Stimulated activated CD4-positive, alpha-beta T cell treated with anti-CD3 and anti-CD28 coated beads, Interleukin-4, amount 100 ng/mL, for 48 hours (primary cell): ENCODE measurements at places on chromosomes 4 and X.

DNA sequence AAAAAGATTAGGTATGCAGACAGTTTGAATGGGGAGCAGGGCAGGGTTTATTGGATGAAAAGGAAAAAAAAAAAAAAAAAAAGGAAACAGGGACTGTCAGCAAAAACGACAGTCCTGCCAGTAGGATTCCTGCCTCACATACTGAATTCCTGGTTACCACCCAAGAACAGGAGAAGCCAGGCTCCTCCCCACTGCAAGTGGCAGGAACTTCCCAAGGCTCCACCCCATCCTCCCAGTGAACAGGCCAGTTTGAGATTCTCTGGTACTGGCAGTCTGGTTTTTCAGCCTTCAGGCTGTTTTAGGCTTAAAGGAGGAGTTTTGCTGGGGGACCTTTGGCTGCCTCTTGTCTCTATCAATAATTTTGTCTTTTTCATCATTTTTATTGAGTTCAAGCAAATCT lies 360.0 kb upstream of the CXorf51A start:
- DNase-seq, result no peak

DNA sequence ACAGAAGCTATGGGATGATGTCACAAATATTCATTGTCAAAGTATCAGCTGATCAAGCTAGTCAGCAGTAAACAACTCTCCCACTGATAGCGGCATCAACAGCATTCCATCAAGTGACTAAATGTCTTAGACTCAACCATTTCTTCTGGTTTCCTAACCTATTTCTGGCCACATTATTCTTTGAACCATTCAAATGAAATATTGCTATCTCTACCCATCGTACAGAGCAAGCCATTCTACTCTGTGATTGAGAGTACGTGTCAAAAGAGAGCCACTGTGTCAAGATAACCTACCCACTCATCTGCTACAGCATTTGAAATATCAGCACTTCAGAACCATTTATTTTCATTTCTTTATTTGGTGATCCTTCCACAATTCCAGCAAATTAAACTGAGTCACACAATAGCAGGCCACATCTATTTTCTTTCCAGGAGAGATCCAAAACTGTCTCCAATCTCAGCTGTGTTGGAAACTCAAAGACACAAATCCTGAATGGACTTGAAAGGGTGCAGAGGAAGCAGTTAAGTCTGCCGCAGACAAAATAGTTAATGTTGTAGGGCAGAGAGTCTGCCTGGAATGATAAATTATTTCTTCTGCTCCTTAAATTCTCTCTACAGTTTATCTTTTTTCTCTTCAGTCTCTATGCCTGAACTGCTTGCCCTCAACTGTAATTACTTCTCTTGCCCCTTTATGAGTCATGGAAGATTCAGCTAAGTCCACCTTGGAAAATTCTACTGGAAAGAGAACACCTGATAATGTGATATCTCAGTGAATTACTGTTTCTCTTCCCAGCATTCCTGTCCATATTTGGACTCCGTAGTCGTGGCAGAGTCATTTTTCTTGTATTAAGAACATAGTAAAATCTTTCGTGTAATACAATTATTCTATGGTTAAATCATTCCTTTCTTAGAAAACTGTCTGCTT lies 364.8 kb downstream of the PDGFC start:
- no peak for DNase-seq

- no peak for DNase-seq
Measured at GRCh38 chrX:32847921-32848320, 363.4 kb downstream of the DMD start.

DNA sequence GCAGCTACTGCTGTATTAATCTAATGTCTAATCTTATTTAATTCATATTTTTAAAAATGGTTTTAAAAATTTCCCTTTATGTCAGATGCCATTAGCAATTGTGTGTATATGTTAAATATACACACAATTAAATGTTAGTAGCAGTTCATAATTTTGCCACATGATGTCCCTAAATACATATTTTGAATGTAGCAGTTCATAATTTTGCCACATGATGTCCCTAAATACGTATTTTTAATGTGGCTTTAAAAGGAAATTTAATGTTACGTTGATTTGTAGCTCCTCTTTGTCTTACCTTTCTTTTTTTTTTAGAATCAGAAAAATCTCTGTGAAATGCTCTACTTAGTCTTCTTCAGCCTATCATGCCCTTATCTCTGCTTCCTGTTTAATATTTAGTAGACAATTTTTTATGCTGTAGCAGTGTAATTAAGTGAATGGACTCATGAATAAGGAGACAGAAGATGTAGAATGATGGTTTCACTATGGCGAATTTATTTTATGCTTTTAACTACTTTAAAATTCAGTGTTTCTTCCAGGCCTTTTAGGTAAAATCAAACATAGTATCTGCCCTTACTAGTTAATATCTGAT lies 26.1 kb downstream of the RBM46 start:
- DNase-seq, result no peak

DNA sequence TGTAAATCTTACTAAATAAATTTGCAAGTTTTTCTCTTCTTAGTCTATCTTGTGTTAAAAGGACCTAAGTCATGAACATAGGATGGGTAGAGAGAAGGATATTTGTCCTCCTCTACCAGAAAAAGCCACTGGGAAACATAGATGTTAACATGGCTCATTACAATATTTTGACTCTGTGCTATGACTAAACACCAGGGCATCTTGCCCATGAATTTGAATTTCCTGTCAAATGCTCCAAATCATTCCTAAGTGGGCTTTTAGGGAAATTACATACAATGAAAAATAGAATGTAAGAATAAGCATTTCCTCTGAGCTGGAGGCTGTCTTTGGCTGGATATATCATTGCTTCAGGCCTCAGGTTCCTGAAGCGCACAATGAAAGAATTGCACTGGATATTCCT lies 39.1 kb downstream of the ANOS1 start:
- DNase-seq, result no peak

DNA sequence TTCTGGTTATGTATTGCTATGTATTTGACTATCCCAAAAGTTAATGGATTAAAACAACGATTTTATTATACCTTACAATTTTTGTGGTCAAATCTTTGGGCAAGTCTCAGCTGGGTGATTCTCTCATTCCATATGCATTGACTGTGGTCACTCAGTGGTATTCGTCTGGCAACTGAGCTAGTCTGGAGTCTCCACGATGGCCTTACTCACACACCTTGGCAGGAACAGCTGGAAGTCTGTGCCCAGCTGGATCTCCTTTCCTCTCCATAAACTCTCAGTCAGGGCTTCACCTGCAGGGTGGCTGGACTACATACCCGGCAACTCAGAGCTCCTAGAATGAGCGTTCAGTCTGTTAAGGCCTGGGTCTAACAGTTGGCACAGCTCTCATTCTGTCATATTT lies 141.1 kb upstream of the WDFY3 start:
- no peak for DNase-seq

DNA sequence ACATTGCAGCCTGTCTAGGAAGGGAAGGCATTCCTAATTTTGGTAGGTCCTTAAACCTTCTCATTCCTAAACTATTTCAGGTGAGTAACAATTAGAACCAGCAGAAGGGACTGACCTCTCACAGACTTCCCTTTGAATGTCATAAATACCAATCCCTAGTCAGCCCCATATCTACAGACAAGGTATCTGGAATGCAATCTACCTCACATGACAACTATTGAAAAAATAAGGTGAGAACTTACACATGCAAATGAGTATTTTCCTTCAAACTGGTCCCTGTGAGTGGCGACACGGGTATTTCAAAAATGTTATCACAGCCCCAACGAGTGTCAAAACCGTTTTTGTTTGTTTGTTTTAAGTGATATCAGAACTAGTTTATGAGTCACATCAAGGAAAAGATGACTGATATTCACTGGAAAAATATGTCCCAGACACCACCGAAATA lies 102.4 kb upstream of the VCX2 start:
- DNase-seq, result no peak
